ENCODE measurements at places on chromosomes 1 and 21. TPM values are rescaled to one million over a fixed set of nuclear protein-coding genes. Genes with fewer than 3 reads are reported as not detected.

AMIGO1 gene
- 4.1 TPM for total RNA-seq

DCDC2B gene
- total RNA-seq, result not detected

DNA sequence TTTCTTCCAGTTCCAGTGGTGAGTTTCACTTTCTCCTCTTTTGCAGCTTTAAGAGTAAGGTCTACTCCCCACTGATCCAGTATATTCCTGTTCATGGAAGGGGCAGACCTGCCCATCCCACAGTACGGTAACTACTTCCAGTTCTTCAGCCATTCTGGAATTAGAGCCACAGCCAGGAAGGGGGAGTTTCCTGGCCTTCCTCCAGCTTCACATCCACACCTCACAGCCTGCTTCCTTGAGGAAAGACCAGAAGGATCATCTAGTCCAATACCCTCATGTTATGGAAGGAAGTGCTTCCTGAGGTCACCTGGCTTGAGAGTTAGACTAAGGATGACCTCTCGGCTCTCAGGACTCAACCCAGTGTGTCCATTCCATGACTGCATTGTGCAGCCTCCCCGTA, 597.8 kb downstream of the KIF26B start:
- no peak for DNase-seq

GRCh38 chr1:86288586-86289147, 107.5 kb downstream of the ODF2L start:
- DNase-seq, result peak; percentile 24

OR2T2 gene
- total RNA-seq, result not detected

DNA sequence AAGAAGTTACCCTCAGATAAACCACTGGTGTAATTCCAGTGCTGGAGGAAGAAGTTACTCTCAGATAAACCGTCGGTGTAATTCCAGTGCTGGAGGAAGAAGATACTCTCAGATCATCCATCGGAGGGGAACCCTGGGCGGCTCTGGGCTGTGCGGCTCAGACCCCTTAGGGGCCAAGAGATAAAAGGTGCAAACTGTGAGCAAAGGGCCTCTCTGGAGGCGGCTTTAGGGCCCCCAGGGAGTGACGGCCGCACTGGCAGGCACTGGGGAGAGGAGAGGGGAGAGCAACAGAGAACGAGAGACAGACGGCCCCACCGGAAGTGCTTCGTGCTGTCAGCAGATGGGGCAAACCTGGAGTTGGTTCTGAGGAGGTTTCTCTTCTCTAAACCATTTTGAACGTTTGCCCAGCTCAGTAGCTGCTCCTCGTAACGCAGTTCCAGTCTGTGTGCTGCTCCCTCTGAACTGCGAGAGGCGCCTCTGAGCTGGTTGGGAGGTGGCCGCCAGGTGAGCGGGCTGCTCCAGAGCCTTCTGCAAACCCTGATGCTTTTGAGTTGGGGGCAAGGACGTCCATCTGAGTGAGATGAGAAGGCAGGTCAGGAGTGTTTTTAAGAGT, 62.6 kb upstream of the COL6A1 start:
- no peak for DNase-seq

SPRR4 gene
- not detected for total RNA-seq

DNA sequence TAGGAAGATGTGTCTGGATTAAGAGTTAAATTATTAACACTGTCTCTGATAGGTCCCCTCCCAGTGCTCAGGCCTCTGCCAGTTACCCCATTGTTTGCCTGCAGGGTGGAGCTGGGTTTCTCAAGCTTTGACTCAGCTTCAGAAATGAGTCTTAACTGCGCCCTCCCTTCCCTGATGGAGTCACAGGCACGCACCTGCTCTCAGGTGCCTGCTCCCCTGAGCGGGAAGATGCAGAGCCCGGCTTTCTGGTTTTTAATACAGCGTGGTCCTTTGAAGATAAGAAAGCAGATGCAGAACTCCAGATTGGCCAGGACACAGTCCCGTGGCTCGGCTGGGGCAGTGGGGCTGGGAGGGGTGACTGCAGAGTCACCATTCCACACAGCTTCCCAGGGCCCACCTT, 3.2 kb upstream of the SPRR4 start:
- no peak for DNase-seq

- DNase-seq, result no peak
Observed at GRCh38 chr21:30072496-30072895, 94.1 kb downstream of the CLDN17 start.

- DNase-seq, result no peak
Observed at GRCh38 chr1:107953556-107953955, 11.4 kb downstream of the VAV3 start.

- no peak for DNase-seq
Observed at GRCh38 chr1:93619507-93620171, 62.0 kb downstream of the BCAR3 start.

DNA sequence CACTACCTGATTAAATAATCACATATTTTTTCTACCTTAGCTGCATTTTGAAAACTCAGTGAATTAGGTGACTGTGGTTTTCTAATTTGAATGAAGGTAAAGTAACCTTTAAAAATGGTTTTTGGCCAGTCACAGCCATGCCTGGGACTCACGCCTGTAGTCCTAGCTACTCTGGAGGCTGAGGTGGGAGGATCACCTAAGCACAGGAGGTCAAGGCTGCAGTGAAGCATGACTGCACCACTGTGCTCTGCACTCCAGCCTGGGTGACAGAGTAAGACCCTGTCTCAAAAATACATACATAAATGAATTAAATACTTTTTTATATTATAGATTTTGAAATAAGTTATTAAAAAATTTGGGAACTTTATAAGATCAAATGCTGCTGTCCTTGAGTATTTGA, 5.7 kb downstream of the CNST start:
- no peak for DNase-seq

DNA sequence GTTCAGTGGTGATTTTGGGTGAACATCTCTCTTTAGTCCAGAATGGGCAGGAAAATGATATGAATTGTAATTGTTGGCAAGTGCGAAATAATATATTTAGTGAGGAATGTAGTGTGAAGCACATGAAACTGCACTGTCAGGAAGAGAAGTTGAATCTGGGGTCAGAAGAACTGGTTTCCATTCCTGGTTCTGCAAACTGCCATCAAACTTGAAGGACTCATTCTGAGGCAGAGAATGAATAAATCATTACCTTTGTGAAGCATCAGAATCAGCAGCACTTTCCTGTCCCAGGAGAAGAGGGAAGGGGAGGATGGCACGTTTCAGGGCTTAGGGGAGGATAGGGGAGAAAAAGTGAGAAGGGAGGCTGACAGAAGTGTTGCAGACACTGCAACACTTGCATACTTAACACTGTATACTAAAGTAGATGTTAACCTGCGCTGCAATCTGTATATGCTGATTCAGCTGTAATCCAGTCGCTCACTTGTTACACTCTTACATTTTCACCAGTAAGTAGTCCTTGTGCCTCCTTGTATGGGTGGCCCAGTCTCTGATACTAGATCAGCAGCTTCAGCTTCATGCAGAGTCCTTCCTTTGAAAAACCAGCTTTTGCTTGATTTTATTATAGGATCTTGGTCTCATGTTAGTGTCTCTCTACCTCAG, 10.5 kb upstream of the RPTN start:
- DNase-seq, result no peak

GRCh38 chr1:226491093-226491850, 57.3 kb upstream of the STUM start:
- no peak for DNase-seq

FCMR gene
- total RNA-seq, result 6.7 TPM

PIGR gene
- 587 TPM for total RNA-seq

DNA sequence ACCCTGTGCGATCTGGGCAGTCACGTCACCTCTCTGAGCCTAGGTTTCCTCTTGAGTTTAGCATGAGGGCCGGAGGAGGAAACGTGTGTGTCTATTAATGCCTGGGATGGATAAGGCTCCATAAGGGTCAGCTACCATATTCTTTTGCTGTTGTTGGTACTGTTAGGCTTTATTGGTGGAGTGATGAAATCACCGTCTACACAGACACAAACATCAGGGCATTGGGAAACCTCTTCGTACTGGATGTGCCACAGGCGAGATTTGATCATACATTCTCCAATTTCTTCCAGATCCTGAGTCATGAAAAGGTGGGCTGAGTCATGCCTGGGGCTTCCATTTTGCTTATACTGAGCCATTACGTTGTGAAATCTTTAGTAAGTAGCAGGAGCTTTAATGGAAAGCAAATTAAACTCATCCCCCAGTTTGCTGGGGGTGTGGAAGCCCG, 24.9 kb upstream of the GRHL3 start:
- no peak for DNase-seq

- no peak for DNase-seq
Observed at GRCh38 chr1:60868901-60869663, 213.3 kb upstream of the NFIA start.

GRCh38 chr1:17075470-17076255, 21.8 kb upstream of the SDHB start:
- no peak for DNase-seq

CTSS gene
- total RNA-seq, result 473 TPM

LIPI gene
- total RNA-seq, result not detected

FAM163A gene
- total RNA-seq, result not detected

DNA sequence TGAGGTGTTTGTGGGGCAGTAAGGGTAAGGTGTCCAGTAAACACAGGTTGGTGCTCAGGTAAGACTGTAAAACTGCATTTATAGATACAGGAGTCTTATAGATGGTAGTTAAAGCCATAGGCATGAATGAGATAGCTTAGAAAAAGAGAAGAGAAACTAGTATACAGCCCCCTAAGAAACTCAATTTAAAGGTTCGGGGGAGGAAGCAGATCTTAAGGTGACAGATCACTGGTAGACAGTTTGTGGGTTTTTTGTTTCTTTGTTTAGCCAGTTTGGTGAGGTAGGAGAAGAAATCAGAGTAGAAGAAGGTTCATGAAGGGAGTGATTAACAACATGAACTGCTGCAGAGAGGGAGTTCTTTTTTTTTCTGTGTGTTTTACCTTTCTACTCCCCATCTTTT, 6.1 kb upstream of the AGO3 start:
- DNase-seq, result no peak

H3-3A gene
- total RNA-seq, result 608 TPM

DNA sequence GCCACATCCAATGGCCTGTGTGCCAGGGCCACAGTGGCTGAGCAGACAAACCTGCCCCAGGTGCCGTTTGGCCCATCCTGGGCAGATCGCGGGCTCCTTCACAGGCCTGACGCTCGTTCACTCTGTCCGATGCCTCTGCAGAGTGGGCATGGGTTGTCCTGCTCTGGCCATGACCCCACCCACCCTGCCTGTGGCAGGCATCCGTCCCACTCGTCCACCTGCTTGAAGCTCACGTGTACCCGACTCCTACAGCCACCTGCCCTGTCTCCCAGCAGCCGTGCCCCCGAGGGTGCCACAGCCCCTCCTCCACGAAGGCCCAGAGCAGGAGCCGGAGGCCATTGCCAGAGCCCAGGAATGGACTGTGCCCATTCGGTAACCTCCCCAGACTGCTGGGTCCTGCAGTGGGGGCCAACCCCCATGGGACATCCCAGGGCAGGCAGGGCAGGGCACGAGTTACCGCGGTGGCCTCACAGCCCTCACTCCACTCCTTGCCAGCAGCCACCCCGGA, 41.9 kb downstream of the TRIM11 start:
- no peak for DNase-seq

FCER1A gene
- 0.89 TPM for total RNA-seq

RXRG gene
- total RNA-seq, result 1.1 TPM

GRCh38 chr1:41672173-41672572, 187.7 kb upstream of the EDN2 start:
- no peak for DNase-seq

B3GALT6 gene
- 12.6 TPM for total RNA-seq

DPH5 gene
- total RNA-seq, result 26.9 TPM

DENND2D gene
- total RNA-seq, result 78.8 TPM
